M059J (cell line): ENCODE measurements at places on chromosomes 6 and 20.

GRCh38 chr20:21272679-21273078, 30.5 kb upstream of the XRN2 start:
- DNase-seq, result no peak

GRCh38 chr6:15166121-15166520, 79.7 kb upstream of the JARID2 start:
- DNase-seq, result no peak

DNA sequence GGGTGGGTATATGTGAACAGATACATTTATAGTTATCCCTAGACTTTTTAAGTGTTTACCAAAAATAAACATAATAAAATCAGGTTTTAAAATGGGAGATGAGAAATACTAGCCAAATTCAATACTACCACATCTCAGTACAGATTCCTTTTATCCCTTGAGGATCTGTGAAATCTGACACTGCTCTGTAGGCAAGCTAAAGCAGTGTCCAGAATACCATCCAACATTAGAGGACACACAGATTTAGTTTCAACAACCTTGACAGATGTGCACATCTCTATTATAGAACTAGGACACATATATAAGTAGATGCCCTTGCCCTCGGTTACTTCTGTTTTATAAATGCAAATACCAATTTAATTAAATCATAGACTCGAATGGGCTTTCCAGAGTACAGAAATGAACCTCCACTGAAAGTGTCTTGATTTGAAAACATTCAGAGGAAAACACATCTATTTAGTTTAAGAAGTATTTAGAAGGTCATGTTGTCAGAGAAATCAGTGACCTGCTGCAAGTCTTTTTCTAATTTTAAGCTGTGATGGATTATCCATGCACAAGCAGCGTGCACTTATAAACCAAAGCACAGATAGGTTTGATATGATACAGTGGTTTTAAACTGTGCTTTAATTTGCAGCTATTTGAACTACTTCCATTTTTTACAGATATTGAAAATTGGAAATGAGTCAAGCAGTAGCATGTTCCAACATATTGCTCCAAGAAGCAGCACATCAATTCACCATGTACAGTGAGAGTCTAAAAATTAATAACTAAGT, 156.3 kb upstream of the EPHA7 start:
- DNase-seq, result no peak

DNA sequence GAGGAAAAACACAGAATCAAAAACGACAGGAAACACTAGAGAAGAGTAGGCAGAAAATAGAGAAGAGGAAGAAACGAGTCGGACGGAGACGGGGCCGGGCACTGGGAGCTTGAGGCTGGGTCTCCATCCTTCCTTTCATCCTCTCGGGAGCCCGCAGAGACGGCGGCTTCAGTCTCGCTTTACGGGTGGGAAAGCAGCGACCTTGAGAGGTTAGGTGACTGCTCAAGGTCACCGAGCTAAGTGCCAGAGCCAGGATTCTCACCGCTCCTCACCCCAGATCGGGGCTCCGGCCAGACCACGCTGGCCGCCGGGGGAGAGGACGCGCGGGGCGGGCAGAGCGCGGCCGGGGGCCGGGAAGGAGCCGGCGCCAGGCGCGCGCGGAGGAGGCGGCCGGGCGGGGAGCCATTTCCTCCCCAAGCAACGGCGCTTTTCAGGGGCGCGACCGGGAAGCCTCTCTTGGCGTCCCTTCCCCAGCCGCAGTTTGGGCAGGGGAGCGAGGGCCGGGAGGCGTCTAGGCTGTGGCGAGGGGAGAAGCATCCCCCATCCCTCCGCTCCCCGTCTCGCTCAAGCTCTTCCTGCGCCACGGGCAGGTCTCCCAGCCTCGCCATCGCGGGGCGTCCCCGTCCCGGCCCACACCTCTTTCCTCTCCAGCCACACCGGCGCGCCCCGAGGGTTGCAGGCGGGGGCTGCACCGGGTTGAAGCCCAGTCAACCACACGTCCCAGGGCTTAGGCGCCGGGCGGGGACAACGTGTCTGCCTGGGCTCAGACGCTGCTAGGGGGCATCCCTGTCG, 24.1 kb upstream of the MAP3K7 start:
- peak; percentile 5 for DNase-seq

- DNase-seq, result peak; percentile 92
Observed at GRCh38 chr20:57902473-57902872, 192.7 kb upstream of the PMEPA1 start.

DNA sequence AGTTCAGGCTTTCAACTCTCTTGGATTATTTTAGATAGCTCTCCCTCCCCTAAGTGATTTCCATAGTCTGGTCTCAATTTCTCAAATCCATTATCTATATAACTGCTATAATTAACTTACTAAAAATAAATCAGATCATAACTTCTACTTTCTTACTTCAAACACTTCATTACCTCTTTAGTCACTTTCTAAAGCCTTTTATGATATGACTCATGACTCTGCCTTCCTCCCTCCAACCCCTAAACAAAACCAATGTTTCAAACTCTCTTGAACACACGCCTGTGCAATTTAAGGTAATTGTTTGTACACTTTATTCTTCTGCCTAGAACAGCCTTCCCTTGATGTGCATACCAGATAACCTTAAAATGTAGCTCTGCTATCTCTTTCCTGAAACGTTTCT, 100.5 kb downstream of the LMBRD1 start:
- peak; percentile 36 for DNase-seq

GRCh38 chr6:151963001-151963400, 155.5 kb downstream of the ESR1 start:
- DNase-seq, result no peak

DNA sequence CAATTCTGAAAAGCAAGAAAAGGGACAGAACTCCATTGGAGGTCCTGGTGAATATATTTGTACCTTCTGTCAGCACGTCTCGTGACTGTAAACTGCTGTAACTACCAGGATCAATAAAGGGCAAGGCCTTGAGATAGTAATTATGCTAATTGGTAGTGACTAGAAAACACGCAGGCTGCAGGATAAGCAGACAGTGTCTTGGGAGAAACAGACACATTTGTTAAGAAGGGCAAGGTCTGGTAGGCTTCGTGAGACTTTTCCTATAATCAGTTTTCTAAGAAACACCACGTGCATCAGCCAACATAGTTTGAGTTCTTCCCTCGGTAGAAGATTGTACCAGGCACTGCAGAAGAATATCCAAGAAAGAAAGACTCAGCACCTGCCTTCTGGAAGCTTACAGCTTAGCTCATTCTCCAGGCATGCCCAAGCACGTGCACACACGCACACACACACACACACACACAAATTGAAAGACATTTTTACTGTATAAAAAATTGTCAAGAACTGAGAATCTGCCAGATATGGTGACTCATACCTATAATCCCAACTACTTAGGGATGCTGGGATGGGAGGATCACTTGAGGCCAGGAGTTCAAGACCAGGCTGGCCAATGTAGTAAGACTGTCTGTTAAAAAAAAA, 167.0 kb upstream of the SASH1 start:
- peak; percentile 25 for DNase-seq

DNA sequence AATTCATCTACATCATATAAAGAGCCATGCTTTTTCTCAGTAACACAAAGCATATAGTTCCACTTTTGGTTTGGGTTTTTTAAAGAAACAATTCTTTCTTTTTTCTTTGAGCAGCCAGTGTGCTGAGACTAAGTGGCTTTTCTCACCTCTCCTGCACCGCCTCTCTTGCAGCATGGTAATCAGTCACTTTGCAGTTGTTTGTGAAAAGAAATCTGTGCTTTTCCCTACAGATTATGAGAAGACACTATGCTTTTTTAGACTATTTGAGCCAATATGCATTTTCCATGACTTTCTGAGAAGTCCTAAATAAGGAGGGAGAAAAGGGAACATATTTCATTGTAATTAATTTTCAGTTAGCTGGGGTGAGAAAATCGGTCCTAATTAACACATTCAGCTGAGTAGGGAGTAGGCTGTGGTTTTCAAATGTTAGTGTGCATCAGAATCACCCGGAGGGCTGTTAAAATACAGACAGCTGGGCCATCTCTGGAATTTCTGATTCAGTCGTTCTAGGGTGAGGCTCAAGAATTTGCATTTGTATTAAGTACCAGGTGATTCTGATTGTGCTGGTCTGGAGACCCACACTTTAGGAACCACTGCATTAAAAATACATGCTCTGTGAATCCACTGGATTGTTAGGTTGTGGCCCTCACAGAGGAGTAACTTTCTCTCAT, 155.2 kb downstream of the TINAG start:
- no peak for DNase-seq

DNA sequence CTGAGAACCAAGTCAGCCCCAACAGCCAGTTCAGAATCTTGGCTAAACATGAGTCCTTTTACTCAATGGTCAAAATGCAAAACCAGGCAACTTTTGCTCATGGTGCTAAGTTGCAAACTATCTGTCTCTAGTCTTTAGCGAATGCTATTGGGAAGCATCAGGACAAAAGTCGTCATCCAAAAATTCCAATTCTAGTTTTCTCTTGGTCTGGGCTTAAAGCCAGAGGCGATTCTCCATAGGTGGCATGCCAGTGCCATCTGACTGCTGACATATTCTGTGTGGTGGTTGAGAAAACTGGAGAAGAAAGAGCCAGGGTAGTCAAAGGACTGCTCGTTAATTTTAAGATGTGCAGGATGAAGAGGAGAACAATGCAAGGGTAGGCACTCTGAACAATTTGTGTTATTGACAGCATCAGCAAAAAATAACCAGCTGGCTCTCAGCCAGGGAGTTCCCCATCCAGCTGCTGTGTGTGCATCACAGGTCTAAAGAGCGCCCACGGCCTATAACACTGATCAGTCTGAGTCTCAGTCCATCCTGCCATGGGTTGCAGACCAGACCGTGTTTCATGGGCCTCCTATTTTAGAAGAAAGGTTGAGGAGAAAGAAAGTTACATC, 313.6 kb downstream of the ALDH8A1 start:
- no peak for DNase-seq

GRCh38 chr6:30645989-30646388, 944 bp upstream of the C6orf136 start:
- no peak for DNase-seq

DNA sequence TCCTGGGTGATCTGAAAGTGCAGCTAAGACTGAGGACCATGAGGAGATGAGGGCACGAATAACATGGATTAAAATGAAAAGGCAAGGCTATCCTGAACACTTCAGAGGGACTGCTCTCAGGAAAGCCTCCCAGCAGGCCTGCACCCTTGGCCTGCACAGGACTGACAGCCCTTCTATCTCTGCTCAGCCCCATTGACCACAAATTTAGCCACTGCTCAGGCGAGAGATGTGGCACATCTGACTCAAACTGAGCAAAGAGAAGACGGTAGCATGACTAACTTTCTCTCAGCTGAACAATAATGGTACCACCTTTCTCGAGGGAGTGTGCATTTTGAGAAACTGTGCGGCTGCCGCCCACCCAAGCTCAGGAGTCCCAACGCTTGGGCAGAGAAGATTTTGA, 257.5 kb downstream of the ADGB start:
- DNase-seq, result no peak

- DNase-seq, result peak; percentile 40
Observed at GRCh38 chr6:11200356-11200755, 32.1 kb downstream of the NEDD9 start.

DNA sequence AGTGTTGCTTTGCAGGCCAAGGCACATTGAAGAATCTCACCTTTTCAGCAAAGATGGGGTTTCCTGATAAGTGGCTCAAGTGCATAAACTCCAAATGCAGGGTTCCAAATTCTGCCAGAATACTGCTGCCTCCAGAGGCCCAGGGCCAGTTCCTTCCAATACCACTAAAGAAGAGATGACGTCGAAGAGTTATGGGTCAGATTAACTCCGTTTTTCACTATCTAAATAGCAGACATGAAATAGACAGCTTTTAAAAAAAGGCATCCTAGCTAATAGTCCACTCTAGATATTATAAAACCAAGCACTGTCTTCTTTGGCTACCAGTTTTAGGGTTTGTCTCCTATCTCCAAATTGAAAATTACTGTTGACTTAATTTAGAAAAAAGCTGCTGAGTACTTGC, 126.3 kb upstream of the FAM184A start:
- no peak for DNase-seq

- no peak for DNase-seq
Observed at GRCh38 chr6:162580619-162581018, 146.9 kb downstream of the PRKN start.

DNA sequence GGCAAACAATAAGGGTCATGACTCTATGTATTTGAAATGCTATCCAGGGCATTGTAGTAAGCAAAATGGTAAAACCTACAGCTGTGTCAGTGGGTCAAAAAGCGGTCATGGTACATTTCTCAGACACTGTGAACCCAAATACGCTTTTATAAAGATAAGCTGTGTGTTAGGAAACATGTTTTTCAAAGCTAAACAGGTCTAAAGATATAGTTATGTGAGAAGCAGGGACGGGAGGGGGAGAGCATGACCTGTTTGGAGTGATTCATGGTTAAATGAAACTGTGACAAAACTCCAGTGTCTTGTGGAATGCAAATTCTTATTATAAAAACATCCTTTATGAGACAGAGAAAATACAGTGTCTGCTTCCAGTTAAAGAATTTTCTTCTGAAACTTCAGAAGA, 205.4 kb upstream of the BMP2 start:
- peak; percentile 51 for DNase-seq

- no peak for DNase-seq
Observed at GRCh38 chr6:40325791-40326190, 261.4 kb downstream of the LRFN2 start.

- no peak for DNase-seq
Observed at GRCh38 chr6:17485946-17486345, 92.6 kb downstream of the CAP2 start.

DNA sequence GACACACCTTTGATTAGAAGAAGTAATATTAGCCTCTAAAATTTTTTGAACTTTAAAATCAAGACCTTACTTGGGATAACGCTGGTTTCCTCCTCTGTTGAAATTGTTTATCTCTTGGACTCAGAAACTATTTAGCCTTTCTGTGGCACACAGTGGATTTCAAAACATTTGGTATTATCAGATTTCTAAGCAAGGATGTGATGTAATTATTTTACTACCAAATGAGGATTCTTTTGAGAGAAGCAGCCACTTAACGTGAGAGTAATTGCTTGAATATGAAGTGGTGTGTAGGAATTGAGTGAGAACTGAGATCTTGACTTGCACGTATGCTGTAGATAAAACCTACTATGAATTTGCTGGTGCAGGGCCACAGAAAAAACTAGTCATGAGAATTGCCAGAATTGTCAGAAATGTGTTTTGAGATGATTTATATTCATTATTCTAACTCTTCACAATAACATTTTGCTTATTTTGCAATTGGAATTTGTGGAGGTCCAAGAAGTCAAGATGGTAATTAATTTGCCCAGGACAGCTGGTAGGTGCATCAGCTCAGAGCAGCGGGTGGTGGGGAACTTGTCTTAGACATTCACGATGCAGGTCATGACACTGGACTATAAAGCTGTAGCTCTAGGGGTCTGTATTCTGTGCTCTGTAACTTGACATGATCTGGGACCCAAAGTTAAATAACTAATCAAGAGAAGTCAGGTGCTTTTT, 53.4 kb downstream of the AKAP12 start:
- peak; percentile 12 for DNase-seq

GRCh38 chr20:56989516-56989915, 276.9 kb downstream of the BMP7 start:
- peak; percentile 46 for DNase-seq

GRCh38 chr20:8744228-8744844, 324.6 kb upstream of the PLCB4 start:
- no peak for DNase-seq

- peak; percentile 75 for DNase-seq
Observed at GRCh38 chr6:107576852-107577251, 86.9 kb downstream of the SOBP start.

GRCh38 chr6:131363947-131364834, 208.8 kb upstream of the ARG1 start:
- no peak for DNase-seq
